Hematopoietic multipotent progenitor cell treated with erythropoietin and hydrocortisone succinate and interleukin-3 and kit ligand, for 17 days (in vitro differentiated cells): ENCODE measurements at places on chromosomes 2 and 18.

GRCh38 chr2:68043032-68043431 is 19.8 kb downstream of the C1D start:
- DNase-seq: no peak

- no peak for DNase-seq
These were observed 234.4 kb downstream of the BCL11A start for GRCh38 chr2:60319031-60319547.

DNA sequence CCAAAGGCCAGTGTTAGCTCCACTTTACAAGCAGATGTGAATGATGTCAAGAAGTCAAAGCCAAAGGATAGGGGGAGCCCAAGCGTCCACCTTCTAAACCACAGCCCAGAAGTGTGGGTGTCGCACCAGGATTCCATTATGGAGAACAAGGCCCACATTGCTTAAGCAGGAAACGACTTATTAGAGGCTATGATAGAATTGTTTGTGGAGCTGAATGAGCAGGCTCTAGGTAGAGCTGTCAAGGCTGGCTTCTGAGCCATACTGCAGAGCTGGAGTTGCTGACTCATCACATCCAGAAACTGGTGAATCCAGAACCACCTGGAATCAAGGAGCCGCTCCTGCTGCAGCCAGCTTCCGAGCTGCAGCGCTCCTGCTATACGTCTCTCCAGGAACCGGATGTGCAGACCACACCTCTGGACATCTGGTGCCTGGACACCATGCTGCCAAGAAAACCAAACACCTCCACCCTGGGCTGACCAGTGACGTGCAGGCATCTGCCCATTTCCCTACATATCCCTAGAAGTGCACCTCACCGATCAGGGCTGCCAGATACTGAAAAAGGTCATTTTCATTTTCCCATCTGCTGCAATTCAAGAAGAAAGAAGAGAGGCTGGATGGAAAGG is 6.2 kb upstream of the TWIST2 start:
- DNase-seq: no peak

DNA sequence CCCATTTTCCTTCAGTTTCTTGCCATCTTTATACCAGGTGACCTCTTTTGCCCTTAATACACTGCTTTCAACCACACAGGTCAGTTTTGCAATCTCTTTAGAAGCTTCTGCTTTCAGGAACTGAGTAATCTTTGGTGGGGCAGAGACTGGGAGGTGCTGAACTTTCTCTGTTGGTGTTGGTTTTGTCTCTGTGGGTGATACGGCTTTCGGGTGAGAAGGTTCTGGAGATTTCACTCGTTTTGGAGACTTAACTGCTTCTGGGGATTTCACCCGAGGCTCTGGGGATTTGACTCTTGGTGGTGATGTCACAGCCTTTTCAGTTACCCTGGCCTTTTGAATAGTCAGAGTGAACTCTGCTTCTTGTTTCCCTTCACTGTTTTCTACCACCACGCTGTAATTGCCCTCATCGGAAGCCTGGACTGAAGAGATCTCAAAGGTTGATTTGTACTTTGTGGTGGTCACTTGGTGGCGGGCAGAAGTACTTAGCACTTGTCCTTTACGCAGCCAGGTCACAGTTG is 50.4 kb downstream of the PLEKHA3 start:
- no peak for DNase-seq

DNA sequence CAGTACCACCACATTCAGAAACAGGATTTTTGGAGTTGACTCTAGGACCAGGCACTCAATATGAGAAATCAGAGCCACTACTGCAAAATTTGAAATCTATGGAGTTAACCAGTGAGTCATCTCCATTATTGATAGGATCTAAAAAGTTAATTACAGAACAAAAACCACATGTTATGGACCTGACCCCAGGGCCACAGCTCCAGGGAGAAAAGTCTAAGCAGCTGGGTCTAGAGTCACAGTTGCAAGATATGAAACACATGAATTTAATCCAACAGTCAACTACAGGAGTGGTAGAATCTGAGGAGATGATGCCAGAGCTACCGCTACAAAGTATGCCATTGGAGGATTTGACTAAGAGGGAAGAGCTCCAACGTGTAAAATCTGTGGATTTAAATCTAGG is 13.4 kb upstream of the ZNF512 start:
- no peak for DNase-seq

GRCh38 chr2:189609853-189610252 is 29.3 kb upstream of the SLC40A1 start:
- no peak for DNase-seq

- no peak for DNase-seq
These were observed 423.7 kb downstream of the TXNL1 start for GRCh38 chr18:56214706-56215105.

DNA sequence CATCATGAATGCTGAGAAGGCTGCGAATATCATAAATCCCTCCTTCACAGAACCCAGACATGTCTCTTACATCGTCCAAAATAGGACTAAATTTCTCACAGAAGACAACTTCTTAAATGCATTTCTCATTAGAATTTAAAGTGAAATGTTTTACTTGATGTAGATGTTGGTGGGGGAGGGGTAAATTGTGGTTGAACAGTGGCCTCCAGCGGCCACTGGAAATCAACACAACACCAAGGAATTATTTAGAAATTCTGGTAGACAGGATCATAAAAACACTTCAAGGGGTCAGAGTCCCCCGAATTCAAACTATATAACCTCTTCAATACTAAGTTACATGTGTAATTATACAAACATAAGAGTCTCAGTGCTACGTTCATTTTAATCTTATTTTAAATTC is 135.9 kb downstream of the ABCA12 start:
- no peak for DNase-seq

DNA sequence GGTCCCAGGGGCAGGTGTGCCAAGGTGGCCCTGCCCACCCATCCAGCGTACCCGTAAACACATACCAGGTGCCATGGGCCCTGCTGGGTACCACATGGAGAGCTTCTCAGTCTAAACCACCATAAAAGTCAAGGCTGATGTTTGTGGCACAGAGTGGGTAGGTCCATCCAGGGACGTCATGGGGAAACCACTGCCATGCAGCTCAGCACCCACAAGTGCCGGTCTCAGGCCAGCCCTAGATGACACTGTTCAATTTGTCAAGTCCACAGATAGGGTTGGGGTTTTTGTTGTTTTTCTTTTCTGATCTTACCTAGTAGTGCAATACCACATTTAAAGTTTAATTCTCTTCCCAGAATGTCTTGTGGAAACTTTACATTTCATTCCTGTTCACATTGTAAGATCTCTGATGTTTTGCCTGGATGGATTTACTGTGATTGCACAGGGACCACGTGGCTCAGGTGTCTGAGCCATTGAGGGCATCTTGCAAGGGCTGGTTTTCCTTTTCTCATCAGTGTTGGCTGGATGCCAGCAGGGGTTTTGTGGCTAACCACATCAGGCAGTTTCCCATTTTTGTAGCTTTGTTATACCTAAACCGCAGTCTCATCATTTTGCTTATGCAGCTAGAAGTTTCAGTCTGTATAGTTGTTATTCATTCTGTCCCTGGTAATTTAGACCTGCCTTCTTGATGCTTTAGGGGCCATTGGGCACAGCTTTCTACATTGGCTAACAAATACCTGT is 64.7 kb downstream of the STK25 start:
- no peak for DNase-seq

DNA sequence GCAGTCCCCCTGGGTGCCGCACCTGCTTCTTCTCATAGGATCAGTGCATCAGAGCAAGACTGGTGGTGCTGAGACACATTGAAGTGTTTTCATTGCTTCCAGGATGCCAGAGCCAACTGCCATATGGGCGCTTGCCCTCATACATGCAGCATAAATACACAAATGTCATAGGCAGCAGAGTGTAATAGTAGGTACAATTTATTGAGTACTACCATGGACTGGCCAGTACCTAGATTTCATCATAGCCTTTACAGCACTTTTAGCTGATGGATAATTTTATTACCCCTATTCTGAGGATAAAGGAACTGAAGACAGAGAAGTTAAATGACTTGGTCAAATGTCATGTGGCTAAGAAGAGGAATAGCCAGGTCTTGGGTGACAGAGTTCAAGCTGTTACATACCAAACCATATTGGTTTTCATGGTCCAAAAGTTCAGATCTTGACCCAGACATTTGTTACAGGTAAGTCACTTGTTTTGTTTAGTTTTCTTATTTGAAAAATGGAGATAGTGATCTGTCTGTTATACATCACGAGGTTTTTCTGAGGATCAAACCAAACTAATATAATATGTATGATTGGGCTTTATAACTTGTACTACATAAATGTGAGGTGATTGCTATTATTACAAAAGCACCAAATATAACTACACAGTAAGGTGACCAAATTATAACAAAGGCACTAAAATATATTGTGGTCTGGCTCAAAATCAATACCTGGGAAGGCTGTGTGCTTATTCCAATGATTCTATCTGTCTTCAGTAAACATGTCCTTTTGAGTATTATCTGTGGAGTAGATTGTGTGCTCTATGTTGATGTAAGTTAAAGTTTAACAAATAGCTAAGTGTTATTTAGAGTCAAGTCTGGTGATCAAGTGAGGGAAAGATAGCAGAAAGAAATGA is 151.9 kb upstream of the CYRIA start:
- DNase-seq: no peak

DNA sequence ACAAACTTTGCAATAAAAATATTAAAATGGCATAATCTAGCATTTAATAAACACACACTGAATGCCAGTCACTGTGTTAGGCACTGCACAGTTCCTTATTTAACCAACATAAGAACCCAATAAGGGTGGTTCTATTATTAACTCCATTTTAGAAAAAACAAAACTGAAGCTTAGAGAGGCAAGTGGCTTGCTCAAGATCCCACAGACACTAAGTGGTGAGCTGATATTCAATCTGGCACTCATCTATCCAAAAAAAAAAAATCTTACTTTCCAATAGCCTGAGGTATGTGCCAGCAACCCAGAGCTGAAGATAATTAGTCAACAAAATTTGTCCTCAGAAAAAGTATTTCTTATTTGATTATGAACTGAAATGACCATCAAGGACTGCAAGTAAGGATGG is 799 bp downstream of the CYTIP start:
- DNase-seq: no peak

DNA sequence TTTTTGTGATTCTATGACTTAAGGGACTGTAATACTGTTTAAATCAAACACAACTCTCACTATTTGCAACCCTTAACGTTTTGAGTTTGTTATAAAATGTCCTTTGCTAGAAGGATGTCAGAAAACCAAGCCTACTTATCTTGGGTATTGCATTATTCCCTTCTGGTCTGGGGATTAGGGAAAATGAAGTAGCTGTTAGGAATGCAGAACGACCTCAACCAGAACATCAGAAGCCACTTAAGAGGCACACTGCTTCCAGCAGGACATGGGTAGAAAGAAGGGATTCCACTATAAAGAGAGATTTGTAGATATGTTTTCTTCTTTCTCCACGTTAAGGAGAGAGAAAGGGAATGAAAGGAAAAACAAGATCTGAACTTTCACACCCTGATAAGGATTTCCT is 101.2 kb downstream of the SETBP1 start:
- no peak for DNase-seq

GRCh38 chr2:60512062-60512622 is 41.3 kb downstream of the BCL11A start:
- no peak for DNase-seq

GRCh38 chr2:222941510-222942032 is 80.7 kb downstream of the ACSL3 start:
- DNase-seq: no peak
